Peyer's patch (tissue), 4 donors: ENCODE measurements at places on chromosomes 6 and 20. TPM values are rescaled to one million over a fixed set of nuclear protein-coding genes. Genes with fewer than 3 reads are reported as not detected.

GRCh38 chr6:109561844-109562243, 78.8 kb upstream of the ZBTB24 start:
- no peak for DNase-seq

- no peak for DNase-seq
Measured at GRCh38 chr20:9500121-9500520, 14.3 kb upstream of the LAMP5 start.

- DNase-seq: no peak
Measured at GRCh38 chr6:41224800-41225199, 3.3 kb upstream of the TREML4 start.

GRCh38 chr20:8251201-8251575, 119.1 kb downstream of the PLCB1 start:
- no peak for DNase-seq

DNA sequence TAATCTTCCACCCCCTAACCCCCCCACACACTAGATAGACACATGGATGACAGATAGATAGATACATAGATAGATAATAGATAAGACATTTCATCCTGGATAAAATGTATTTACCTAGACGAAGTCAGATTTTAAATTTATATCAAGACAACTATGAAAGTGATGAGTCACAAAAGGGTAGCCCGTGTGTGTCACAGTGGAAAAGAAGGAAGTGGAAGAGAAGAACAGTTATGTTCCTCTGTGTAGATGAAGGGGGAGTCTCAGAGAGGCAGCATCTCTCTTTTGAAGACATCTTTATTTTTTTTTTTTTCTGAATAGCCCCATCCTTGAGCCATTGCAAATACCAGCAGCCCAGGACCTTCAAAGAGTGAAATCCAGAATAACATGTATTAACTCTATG, 121.7 kb upstream of the VGLL2 start:
- DNase-seq: no peak

DNA sequence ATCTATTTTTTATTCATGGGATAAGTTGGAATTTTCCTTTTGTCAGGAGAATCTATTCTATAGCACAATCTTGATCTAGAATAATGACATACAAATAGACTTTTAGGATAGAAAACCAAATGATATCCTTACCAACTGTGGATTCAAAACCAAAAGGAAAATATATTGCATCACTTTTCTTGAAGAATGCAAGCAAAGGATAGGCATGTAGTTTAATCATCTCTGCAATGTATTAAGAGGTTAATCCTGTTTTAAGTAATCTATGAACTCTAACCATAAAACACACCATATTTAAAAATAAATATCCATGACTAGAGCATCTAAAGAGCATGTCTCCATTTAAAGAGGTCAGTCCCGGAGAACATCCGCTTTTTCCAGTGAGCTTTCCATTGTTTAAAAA, 106.7 kb upstream of the CNKSR3 start:
- DNase-seq: no peak

DNA sequence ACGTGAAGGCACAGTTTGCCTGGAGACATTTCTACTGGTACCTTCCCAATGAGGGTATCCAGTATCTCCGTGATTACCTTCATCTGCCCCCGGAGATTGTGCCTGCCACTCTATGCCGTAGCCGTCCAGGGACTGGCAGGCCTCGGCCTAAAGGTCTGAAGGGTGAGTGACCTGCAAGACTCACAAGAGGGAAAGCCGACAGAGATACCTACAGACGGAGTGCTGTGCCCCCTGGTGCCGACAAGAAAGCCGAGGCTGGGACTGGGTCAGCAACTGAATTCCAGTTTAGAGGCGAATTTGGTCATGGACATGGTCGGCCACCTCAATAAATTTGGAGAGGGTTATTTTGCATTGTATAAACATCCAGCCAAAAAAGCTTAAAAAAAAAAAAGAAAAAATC, 420.3 kb upstream of the FLRT3 start:
- DNase-seq: no peak

DNA sequence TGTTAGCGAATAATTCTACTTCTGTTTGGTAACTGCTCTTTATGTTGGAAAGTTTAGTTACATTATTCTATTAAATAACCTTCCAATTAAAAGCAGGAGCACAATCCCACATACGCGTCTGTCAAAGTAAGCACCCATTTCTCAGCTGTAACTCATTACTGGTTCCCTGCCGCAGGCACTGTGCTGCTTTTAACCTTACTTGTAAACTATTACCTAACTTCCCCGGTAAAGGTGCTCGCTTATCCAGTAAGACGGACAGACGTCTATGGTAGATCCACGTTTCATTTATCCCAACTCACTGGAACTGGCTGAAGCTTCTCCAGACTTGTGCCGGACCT, 529 bp upstream of the ENPP4 start:
- DNase-seq: no peak

Gene MAFB
- total RNA-seq: 17.2 TPM

Gene ANKRD66
- not detected for total RNA-seq

Gene ACSS1
- 124 TPM for total RNA-seq
